ENCODE measurements at places on chromosomes 16 and 17. TPM values are rescaled to one million over a fixed set of nuclear protein-coding genes. Genes with fewer than 3 reads are reported as not detected.

KRTAP4-3 gene
- total RNA-seq = not detected

TMC8 gene
- 430 TPM for total RNA-seq

PRR29 gene
- total RNA-seq = 0.19 TPM

NOTUM gene
- not detected for total RNA-seq

KRTAP4-9 gene
- not detected for total RNA-seq

GRCh38 chr17:8060274-8060673, 21.4 kb downstream of the ALOX15B start:
- no peak overlapping the region for H3K27ac ChIP-seq
- peak; percentile 54 for DNase-seq
- peaks cover 7% of the 10 kb centered on the region for H3K4me1 ChIP-seq
- no peak overlapping the region for H3K4me3 ChIP-seq

GRCh38 chr17:12545877-12546513, 119.7 kb upstream of the MYOCD start:
- H3K27me3 ChIP-seq = no peaks in the 10 kb centered on the region
- no peak overlapping the region for H3K27ac ChIP-seq
- no peak overlapping the region for H3K4me3 ChIP-seq
- no peaks in the 10 kb centered on the region for H3K4me1 ChIP-seq
- DNase-seq = no peak

HMOX2 gene
- total RNA-seq = 64.1 TPM

RAB26 gene
- 0.44 TPM for total RNA-seq

GRCh38 chr17:63934183-63935112, 2.3 kb upstream of the CD79B start:
- DNase-seq = no peak
- no peak overlapping the region for H3K4me3 ChIP-seq
- H3K4me1 ChIP-seq = peaks cover 25% of the 10 kb centered on the region
- no peak overlapping the region for H3K27ac ChIP-seq
- peaks cover 9% of the 10 kb centered on the region for H3K36me3 ChIP-seq

DNA sequence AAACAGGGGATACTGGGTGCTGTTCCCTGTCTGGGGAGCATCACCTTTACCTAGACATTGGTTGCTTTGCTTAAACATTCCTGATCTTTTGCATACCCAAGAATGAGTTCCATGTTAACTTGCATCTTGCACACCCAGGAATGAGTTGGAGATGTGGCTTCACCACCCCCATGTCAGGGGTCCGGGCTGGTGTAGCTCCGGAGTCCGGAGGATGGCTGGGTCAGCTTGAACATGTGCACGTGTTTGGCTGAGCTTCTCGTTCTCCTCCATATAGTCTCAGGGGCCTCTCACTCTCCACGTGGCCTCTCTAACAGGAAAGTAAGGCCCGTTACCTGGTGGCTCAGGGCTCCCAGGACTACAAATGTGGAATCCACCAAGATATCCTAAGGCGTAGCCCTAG, 18.2 kb upstream of the AMZ2 start:
- H3K4me3 ChIP-seq = no peak overlapping the region
- peaks cover 2% of the 10 kb centered on the region for H3K4me1 ChIP-seq
- H3K36me3 ChIP-seq = no peaks in the 10 kb centered on the region
- DNase-seq = no peak

- no peak overlapping the region for H3K4me3 ChIP-seq
- no peaks in the 10 kb centered on the region for H3K36me3 ChIP-seq
- H3K4me1 ChIP-seq = peaks cover 19% of the 10 kb centered on the region
- H3K27ac ChIP-seq = no peak overlapping the region
These were observed 4.6 kb downstream of the RAI1 start for GRCh38 chr17:17685775-17686291.

TBC1D3I gene
- total RNA-seq = 1.3 TPM

GRCh38 chr16:68146585-68146984, 61.4 kb downstream of the NFATC3 start:
- peaks cover 6% of the 10 kb centered on the region for H3K36me3 ChIP-seq
- peaks cover 36% of the 10 kb centered on the region for H3K4me1 ChIP-seq
- no peaks in the 10 kb centered on the region for H3K27me3 ChIP-seq

CACNG3 gene
- total RNA-seq = not detected

DNA sequence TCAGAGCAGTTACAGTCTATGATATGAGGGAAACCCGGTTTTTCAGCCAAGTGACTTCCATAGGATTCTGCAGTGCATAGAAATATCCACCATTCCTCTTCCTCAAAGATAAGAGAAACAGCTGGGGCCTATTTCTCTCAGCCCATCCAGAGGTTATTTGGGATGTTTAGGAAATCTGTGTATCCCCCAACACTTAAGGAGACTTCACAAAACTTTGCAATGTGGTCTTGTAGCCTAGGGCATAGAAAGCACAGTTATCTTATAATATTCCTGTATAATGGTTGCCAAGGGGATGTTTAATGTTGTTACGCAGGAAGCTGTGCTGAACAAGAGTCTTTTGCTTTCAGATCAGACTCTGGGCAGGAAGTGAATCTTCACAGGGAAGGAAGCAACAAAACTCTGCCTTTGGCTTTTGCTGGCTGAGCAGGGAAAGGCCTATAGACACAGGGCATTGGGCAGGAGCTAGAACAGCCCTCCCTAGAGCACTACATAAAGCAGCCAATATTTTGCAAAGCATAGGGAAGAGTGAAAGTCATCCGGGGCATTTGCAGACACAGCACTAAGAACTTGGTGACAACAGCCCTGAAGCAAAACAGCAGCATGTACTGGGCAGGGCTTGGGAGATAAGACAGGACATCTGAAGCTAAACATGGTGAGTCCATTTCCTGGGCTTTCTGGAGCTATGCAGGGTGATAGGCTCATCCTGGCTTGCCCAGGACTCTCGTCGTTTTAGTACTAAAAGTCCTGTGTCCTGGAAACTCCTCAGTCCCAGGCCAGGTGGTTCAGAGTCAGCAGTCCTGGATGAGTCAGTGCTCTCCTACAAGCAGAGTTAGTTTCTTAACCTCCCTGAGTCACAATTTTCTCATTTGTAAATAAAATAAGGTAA, 18.7 kb upstream of the BEAN1 start:
- peak overlapping the region; percentile 43 for H3K27ac ChIP-seq
- peak overlapping the region; percentile 8 for H3K4me3 ChIP-seq
- peaks cover 32% of the 10 kb centered on the region for H3K4me1 ChIP-seq
- DNase-seq = peak; percentile 59
- H3K36me3 ChIP-seq = peaks cover 4% of the 10 kb centered on the region

DNA sequence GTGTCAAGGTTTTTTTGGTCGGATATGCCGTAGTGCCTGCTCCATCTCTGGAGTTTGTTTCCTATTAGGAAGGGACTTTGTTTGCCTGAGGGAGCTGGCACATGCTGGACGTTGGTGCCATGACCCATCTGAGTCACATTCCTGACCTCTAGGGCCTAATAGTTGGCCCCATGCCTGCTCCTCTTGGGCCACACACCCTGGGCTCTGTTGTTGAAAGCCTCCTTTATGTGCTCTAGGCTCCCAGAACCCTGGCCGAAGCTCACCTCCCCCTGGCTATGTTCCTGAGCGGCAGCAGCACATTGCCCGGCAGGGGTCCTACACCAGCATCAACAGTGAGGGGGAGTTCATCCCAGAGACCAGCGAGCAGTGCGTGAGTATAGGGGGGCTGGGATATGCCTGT, 18.4 kb downstream of the LIMD2 start:
- H3K27me3 ChIP-seq = no peaks in the 10 kb centered on the region
- no peak for DNase-seq
- H3K4me3 ChIP-seq = no peak overlapping the region
- H3K4me1 ChIP-seq = no peaks in the 10 kb centered on the region
- peaks cover 42% of the 10 kb centered on the region for H3K36me3 ChIP-seq
- H3K27ac ChIP-seq = no peak overlapping the region

DNA sequence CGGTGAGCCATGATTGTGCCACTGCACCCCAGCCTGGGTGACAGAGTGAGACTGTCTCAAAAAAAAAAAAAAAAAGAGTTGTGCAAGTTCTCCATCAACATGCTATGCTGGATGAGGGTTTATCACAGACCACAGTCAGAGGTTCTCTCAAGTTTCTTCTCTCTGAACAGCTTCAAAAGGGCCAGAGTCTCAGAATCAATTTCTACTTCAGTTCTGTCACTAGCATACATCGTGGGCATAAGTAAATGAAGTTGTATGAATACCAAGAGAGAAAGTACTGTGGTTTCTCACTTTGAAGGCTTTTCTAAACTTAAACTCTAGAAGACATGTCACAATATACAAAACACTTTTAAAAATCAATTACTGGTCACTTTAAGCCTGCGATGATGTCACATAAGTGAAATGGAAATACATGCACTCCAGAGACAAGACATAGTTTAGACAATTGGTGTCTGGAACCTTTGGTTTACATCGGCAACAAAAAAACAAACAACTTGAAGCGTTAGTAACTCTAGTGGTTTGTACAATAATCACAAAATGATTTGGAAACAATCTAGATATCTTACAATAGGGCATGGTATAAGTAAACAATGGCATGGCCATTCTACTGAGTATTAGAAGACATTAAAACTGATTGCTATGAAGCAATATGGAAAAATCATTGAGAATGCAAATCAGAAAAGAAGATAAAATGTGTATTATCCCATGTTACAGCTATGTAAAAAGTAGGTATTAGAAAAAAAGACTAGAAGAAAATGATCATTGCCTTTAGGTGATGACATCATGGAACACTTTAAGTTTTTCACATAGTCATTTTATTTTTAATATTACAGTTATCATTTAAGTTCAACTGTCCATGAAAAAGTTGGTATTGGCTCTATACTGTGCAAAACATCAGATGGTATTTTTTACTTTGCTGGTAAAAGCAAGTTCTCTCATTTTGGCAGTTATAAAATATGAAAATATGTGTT, 232.3 kb downstream of the ZFHX3 start:
- H3K4me3 ChIP-seq = no peak overlapping the region
- no peaks in the 10 kb centered on the region for H3K27me3 ChIP-seq

GRCh38 chr17:78642707-78643106, 65.5 kb upstream of the DNAH17 start:
- no peak overlapping the region for H3K27ac ChIP-seq
- peaks cover 13% of the 10 kb centered on the region for H3K4me1 ChIP-seq
- no peak for DNase-seq
- no peaks in the 10 kb centered on the region for H3K36me3 ChIP-seq
- no peak overlapping the region for H3K4me3 ChIP-seq
- no peaks in the 10 kb centered on the region for H3K27me3 ChIP-seq

BCL6B gene
- not detected for total RNA-seq

GRCh38 chr17:68822719-68823289, 132.4 kb downstream of the ABCA8 start:
- DNase-seq = no peak
- H3K4me3 ChIP-seq = no peak overlapping the region
- no peaks in the 10 kb centered on the region for H3K36me3 ChIP-seq
- no peaks in the 10 kb centered on the region for H3K4me1 ChIP-seq

ATP1B2 gene
- total RNA-seq = 0.22 TPM

PROCA1 gene
- total RNA-seq = 17.4 TPM

DNA sequence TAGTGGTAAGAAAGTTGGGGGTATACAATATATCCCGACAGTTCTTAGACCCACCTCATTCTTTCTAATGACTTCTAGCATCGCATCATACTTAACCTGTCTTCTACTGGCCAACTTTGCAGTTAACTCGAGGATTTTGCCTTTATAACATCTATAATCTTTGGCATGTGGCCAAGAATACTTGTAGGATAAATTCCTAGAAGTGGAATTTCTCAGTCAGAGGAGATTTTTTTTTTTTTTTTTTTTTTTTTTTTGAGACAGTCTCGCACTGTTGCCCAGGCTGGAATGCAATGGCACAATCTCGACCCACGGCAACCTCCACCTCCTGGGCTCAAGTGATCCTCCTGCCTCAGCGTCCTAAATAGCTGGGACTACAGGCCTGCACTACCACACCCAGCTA, 253.5 kb downstream of the MRTFB start:
- no peaks in the 10 kb centered on the region for H3K27me3 ChIP-seq
- no peaks in the 10 kb centered on the region for H3K4me1 ChIP-seq
- H3K27ac ChIP-seq = no peak overlapping the region
- no peaks in the 10 kb centered on the region for H3K36me3 ChIP-seq
- H3K4me3 ChIP-seq = no peak overlapping the region

HOXB6 gene
- total RNA-seq = not detected

DNA sequence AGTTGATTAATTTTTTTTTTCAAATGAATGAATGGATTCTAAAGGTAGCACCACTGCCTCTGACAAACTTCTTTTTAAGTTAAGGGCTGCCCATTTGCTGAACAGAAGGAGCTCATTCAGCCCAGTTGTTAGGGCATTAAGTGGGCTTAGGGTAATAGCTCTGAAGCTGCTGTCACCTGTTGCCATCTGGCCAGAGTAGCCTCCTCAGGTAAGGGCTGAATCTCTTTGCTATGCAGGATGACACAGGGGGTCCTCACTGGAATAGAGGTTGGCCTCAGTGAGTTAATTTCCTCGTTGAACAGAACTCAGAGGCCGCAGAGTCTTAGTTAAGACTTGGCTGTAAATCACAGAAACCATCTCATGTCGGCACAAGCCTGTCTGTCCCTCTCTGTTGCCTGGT, 232.8 kb downstream of the CCDC182 start:
- H3K27me3 ChIP-seq = no peaks in the 10 kb centered on the region
- DNase-seq = no peak
- H3K4me3 ChIP-seq = no peak overlapping the region
- H3K27ac ChIP-seq = no peak overlapping the region
- H3K36me3 ChIP-seq = no peaks in the 10 kb centered on the region

TBC1D3C gene
- not detected for total RNA-seq

GRCh38 chr17:67696347-67696746, 21.4 kb upstream of the NOL11 start:
- no peaks in the 10 kb centered on the region for H3K4me1 ChIP-seq
- no peak for DNase-seq
- H3K27me3 ChIP-seq = no peaks in the 10 kb centered on the region
- H3K27ac ChIP-seq = no peak overlapping the region

DNA sequence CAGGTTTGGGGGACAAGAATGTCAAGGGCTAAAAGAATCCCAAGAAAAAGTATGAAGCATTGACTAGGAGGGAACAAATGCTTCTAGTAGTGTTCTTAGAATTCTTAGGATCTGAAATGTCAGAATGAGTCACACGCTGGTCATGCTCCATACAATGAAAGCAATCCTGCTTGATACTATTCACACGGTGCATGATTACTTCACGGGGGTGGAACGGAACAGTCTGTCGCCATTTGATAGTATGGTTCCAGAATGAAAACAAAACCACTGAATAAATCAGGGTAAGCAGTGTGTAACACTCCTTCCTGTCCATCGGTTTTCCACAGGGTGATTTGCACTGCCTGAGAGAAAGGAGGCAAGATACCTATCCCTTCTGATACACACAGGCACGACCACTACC, 22.9 kb upstream of the YWHAE start:
- no peaks in the 10 kb centered on the region for H3K27me3 ChIP-seq
- DNase-seq = no peak
- H3K4me1 ChIP-seq = no peaks in the 10 kb centered on the region
